Stimulated activated CD8-positive, alpha-beta memory T cell treated with anti-CD3 and anti-CD28 coated beads, Interleukin-2, amount 100 ng/mL, for 48 hours (primary cell): ENCODE measurements at places on chromosomes 4 and X.

- DNase-seq, result no peak
Observed at GRCh38 chrX:13778916-13779315, 38.0 kb downstream of the GPM6B start.

GRCh38 chr4:91471280-91471679 is 832.5 kb upstream of the GRID2 start:
- DNase-seq, result no peak

DNA sequence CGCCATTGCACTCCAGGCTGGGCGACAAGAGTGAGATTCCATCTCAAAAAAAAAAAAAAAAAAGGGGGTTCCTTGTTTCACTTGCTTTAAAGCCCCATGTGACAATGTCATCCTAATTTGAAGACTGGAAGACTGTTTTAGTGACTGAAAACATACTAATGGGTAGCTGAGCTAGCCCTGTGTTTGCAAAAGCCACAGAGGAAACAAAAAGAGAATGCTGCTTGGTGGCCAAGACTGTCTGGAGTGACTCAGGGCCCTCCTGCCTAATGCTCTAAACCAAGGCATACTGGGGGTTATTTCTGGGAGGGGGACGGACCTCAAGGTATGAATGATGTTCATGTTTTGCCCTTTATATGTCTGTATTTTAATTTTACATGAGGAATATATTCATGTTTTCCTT is 16.0 kb downstream of the HPSE start:
- no peak for DNase-seq

- no peak for DNase-seq
Observed at GRCh38 chrX:9775930-9776329, 10.3 kb upstream of the GPR143 start.

DNA sequence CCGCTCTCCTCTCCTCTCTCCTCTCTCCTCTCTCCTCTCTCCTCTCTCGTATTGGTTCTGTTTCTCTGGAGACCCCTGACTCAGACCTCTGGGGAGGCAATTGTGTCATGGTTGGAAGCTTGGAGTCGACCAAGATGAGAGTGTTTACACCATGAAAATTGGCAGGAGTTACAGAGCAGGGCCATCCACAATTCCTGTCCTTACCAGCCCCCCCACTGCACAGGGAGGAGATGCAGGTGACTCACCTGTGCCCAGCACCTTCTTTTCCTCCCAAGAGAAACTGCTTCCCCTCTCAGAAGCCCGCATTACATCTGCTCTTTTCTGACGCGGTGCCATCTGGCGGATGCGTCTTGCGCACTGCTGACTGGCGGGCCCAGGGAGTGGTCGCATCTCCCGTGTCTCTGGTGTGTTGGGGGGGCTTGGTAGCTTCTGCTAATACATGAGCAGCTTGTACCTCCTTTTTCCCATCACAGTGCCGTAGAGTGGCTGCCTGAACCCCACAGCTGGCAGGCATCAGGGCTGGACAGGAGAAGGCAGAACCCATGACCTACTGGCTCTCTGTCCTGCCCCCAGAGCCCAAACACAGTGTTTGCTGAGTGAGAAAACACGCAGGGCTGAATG is 31.4 kb upstream of the GPR78 start:
- DNase-seq, result no peak

DNA sequence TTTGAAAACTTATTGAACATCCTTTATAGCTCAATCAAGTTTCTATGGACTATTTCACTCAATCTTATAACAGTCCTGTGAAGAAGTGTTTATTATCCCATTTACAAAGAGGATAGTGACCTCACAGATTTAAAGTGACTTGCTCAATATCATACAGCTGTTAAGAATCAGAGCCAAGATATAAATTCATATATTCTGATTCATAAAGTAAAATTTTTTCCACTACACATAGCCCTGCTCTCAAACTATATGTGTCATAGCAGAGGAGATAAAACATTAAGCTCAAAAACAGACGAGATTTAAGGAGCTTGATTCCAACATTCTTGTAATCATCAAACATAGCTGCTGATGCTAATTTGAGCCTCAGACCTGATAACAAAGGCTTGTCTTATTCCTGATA is 226.8 kb downstream of the CAMK2D start:
- DNase-seq, result no peak

DNA sequence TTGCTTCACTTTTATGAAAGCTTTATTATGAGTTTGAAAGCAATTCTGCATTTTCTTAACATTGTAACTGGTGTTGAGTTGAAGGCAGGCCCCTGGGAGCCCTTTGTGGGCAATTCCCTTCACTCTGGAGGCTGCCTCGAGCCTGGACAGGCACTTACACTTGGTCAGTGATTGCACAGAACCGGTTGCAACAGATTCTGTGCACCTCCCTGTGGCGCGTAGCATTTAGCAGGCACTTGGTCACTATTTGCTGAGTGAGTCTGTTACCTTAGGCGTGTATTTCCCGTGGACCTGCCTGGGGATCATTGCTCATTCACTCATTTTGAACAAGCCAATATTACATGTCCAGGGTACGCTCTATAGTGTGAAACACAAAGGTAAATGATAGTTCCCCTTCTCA is 80.4 kb downstream of the PTTG2 start:
- DNase-seq, result no peak

DNA sequence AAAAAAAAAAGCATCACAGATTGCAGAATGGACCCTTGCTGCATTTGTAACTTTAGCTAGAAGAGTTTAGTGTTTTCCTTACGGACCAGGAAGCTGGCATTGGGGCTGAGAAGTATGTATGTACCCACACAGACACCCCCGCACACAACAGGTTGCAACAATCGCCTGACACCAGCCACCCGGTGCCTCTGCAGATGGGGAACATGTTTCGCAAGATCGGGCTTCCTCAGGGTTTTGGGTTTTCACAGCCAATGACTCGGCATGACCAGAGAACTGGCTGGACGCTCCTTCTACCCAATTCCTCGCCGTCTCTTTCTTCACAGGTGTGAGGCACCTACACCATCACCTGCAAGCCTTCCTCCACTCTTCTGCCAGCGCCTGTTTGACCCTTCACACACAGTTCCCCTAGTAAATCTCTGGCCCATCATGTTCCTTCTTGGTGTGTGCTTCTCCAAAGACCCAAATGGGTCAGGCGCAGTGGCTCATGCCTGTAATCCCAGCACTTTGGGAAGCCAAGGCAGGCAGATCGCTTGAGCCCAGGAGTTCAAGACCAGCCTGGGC is 70.4 kb downstream of the DHRSX start:
- no peak for DNase-seq

DNA sequence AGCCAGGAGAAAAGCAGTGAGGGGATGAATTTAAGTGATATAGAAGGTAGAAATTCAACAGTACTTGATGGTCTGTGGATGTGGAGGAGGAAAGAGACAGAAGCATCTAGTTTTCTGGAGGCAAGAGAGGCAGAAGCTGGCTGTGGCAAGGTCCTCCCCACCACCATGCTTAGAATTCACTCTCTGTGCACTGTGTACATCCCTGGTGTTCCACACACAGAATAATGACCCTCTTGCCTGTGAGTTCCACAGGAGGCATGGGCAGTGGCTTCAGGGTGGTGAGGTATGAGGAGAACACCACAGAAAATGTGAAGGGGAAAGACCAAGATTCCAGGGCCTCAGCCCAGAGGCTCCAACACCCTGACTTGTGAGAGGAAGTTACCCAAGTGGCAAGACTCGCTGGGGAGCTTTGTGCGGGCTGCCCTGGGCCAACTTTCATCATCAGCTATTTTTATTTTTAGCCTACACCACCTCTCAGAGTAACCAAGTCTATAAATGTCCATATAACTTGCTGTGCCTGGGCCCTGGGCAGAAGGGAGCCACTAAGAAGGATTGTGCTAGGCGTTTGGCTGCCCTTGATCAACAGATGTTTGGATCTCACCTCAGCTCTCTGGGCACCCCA is 7.8 kb upstream of the INTS6L start:
- no peak for DNase-seq

DNA sequence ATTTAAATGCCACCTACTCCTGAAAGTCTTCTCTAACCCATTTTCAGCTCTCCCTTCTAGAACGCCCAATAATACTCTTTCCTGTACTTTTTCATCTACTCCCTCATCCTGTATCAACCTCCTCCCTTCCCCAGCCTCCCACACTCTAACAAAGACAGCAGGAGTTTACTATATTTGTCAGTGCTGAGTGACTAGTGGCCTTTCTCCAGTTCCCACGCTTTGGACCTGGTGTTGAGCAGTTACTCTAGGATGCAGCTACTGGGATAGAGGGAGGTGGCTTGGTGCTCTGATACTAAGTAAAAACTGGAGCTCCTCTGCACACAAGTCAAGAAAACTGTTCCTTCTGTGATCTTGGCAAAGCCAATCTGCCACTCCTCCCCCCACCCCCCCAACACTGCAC is 36.1 kb upstream of the KLHL13 start:
- DNase-seq, result no peak

GRCh38 chrX:39856472-39857121 is 241.2 kb downstream of the BCOR start:
- no peak for DNase-seq

DNA sequence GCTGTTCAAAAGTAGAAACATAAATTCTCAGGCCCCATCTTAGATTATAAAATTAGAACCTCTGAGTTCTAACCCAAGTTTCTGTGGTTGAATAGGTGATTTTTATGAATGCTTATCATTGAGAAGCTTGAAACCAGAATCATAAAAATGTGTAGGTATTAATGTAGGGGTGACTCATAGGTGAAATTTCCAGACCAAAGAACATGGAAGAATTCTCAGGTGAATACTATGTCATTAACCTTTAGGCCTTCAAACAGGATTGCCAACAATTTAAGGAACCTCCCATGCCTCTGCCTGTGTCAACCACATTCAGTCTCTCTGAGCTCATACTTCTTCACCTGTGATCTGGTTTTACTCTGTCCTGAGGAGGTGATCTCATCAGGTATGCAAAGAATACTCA is 177.8 kb downstream of the NPFFR2 start:
- DNase-seq, result no peak

- DNase-seq, result no peak
Observed at GRCh38 chr4:155766622-155767021, 7.8 kb downstream of the GUCY1B1 start.

DNA sequence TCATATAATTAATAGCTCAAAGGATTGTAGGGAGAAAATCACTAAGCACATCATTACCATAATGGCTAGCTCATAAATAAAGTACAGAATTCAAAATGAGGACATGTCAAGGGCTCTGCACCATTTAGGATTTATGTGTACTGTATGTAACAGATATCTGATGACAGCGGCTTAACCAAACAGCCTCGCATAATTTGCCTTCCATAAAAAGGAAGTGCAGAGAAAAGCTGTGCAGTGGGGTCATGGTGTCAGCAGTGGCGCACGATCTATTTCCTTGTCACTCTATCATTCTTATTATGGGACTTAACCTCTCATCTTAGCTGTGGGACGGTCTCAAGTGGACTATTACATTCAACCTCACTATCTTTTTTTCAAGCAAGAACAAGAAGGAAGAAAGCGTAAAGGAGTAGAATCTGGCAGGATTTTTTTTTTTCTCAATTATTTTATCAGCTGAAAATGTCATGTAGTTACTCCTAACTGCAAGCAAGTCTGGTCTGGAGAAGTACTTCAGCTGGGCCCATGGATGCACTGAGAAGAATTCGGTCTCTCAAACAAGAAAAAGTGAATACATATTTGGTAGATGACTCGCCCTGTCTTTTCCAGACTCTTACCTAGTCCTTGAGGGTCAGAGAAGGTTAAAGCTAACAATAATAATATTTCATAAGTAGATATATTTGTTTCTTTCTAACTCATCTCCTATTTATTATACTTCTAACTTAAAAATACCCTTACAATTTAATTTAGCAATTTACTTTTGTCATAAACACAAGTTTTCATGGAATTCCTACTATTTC is 94.6 kb downstream of the COX18 start:
- DNase-seq, result no peak

DNA sequence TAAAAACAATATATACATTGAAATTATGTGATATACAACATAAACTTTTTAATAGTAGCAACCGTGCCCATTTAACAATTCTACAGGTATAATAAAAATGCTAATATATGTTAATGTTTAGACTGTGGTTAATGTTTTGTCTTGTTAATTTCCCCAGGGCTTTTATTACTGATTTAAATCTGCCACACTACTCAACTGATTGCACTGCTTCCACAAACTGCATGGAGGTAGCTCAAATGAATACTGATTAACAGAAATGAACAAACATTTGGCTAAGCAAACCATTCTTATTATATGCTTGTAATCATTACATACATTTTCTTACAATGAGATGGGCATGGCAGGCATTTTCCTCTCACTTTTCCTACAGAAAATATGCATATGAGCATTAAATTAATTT is 275.9 kb downstream of the GPC3 start:
- DNase-seq, result no peak

DNA sequence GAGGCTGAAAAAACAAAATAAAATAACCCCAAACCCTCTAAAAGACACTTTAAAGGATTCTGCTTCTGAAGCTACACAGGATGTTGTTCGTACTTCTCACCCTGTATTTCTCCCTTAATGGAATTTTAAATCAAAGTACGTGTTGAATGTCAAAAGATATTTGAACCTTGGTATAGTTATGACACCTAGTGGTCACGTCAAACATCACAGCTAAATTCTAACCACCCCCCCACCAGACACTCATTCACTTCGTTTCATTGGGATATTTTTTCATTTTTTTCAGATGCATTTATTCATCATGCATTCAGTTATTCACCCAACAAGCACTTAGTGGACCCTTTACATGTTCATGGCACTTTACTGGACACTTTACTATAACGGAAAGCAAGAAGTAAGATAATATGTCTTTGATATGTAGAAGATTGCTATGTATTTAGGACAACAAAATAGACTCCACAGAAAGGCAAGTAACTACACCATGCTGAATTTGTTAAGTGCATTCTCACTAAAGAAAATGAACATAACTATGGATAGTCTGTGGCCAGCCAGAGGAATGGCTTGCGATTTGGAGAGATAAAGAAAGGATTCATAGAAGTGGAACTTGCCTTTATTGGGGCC is 62.5 kb upstream of the GPR174 start:
- DNase-seq, result no peak

- DNase-seq, result no peak
Observed at GRCh38 chr4:8336412-8337075, 67.0 kb downstream of the HTRA3 start.

GRCh38 chr4:95284655-95285054 is 264.1 kb downstream of the UNC5C start:
- DNase-seq, result no peak

GRCh38 chrX:134551376-134552048 is 91.5 kb downstream of the HPRT1 start:
- no peak for DNase-seq

- no peak for DNase-seq
Observed at GRCh38 chr4:184298254-184298653, 80.6 kb upstream of the ENPP6 start.

DNA sequence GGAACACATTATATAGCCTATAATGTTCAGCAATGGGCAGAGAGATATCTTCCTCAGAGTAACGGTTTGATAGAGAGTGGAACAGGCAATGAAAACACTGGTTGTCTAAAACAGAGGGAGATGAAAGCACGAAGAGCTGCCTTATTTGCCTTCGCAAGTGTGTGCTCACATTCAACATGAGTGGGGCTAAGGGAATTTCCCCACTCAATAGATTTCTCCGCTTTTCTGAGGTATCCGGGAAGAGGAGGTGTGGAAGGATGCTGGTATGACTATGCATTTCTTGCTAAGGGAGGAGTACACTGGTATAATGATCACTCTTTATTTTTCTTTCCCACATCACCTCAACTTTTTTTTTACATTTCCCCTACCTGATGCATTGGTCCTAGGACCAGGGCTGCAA is 7.8 kb upstream of the GPR82 start:
- DNase-seq, result no peak

- DNase-seq, result no peak
Observed at GRCh38 chr4:99403380-99404184, 31.6 kb downstream of the ADH7 start.

- no peak for DNase-seq
Observed at GRCh38 chr4:128866269-128866668, 56.8 kb downstream of the JADE1 start.

GRCh38 chr4:181536196-181536746 is 706.9 kb upstream of the TENM3 start:
- no peak for DNase-seq
